ENCODE measurements at places on chromosomes 2 and 18.

DNA sequence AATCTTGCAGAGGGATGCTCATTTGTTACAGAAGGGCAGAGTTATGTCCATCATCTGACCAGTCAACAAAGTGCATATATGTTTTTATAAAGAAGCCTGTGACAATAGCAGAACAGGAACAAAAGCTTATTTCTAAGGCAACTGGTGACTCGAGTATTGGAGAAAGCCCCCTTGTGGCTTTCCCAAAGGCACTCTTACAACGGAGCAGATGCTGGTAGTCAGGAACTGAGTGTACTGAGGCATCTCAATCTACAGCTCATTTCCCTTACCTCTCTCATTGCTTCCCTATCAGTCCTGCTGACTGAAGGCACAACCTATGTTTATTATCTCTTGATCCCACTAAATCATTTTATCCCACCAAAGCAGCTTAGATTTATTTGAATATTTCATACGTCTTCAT is 557.1 kb upstream of the CHAC2 start:
- DNase-seq, result no peak

GRCh38 chr2:199591826-199592225 is 134.1 kb upstream of the SATB2 start:
- DNase-seq, result no peak

DNA sequence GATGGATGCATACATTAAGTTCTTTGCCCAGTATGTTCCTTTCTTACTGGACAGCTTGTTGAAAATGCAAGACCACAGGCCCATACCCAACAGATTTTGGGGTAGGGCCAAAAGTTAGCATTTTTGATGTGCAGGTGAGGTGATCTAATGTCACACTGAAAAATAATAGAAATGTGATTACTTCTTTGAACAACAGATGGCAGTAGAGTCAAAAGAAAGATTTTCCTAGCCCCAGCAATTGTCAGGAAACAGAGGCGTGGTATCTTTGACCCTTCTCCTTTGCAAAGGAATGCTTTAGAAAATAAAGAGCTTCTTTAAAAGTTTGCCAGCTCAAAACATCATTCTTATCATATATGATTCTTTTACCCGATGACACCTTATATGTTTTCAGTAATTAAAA is 343.6 kb upstream of the SYT4 start:
- DNase-seq, result peak; percentile 26

DNA sequence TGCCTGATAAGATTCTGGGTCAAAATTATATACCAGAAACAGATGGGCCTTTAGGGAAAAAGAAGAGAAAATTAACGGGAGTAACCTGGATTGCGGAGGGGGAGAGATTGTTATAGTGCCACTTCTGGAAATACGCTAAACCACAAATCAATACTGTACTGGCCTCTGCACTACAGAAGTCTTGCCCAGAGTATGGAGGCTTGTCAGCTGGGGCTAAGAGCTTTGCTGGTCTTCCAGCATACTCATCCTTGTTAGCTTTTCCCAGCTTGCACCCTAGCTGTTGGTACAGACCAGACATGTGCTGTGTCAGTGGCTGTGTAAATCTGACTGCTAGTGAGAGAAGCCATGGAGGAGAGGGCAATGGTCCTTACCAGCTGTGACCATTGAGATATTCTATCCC is 8.9 kb downstream of the AGBL5 start:
- DNase-seq, result no peak

Measured in NCI-H2081 (cell line).